ENCODE measurements at places on chromosomes 6 and 20.

GRCh38 chr6:158376631-158377081 is 64.4 kb downstream of the TULP4 start:
- DNase-seq = no peak

GRCh38 chr20:48684501-48685041 is 143.2 kb downstream of the PREX1 start:
- no peak for DNase-seq

- DNase-seq = no peak
Measured at GRCh38 chr6:31614684-31615578, at the start of gene AIF1. Gene AIF1, plus strand, starts transcription at chr6:31615234. Its CDS starts 96 bp downstream, at chr6:31615330.

DNA sequence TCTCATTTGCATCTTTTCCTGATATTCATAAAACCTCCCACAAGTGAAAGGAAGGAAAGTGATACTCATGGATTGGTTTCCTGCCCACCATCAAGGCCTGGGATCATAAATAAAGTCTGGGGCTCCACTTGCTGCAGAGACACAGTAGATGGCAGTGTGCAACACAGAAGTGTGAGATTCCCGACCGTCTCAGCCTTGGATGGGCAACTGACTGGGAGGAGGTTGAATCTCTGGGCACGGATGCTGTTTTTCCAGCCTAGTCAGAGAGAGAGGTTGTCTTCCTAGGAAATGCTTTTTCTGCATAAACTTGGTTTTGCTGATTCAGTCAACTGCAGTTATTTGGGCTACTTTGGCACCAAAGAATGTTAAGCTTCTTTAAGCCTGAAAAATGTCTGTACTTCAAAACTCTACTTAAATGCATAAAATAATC is 9.9 kb upstream of the RFPL4B start:
- no peak for DNase-seq

DNA sequence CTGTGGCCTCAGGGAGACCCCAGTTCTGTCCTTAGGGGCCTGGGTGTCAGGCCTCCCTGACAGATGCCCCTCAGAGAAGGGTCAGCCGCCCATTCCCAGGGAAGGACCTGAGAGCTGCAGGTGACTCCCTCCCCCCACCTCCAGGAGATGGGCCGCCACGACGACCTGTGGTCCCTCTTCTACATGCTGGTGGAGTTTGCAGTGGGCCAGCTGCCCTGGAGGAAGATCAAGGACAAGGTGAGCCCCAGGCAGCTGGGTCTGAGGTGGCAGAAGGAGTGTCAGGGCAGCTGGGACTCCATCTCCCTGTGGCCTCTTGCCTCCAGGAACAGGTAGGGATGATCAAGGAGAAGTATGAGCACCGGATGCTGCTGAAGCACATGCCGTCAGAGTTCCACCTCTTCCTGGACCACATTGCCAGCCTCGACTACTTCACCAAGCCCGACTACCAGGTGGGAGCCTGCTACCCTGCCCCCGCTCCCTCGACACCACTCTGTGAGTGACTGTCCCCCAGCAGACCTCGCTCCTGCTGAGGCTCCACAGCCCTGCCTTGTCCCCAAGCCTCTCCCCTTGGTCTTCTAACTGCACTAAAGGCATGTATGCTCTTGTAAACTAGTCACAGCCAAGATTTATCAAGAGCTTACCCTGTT is 12.2 kb downstream of the TTBK1 start:
- no peak for DNase-seq

GRCh38 chr20:62087227-62087626 is 21.5 kb upstream of the TAF4 start:
- no peak for DNase-seq

GRCh38 chr20:3407040-3407770 is at the start of gene DNAAF9:
Gene DNAAF9, minus strand, starts transcription at chr20:3407669. Its CDS starts 112 bp downstream, at chr20:3407557.
- DNase-seq = no peak

DNA sequence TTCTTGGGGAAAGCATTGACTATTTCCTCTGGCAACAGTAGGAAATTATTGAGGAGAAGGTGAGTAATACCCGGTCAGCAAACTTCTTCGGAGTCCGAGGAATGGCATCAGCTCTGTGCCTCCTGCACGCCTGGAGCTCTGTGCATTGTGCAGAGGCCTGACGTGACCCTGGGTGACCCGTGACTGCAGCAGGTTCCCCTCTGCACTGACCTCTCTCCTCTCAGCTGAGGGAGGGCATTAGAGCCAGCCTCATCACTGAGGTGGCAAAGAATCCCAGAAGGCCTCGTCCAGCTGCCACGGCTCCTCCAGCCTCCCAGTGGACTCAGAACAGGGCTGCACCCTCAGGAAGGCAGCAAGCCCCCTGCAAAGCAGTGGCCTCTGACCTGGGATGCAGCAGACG is 502.9 kb downstream of the CD83 start:
- no peak for DNase-seq

- DNase-seq = no peak
Measured at GRCh38 chr6:79656134-79656533, 25.0 kb downstream of the SH3BGRL2 start.

GRCh38 chr20:21465799-21466198 is 48.1 kb downstream of the NKX2-2 start:
- DNase-seq = no peak

- no peak for DNase-seq
Measured at GRCh38 chr20:63160641-63161175, 55.2 kb downstream of the YTHDF1 start.

DNA sequence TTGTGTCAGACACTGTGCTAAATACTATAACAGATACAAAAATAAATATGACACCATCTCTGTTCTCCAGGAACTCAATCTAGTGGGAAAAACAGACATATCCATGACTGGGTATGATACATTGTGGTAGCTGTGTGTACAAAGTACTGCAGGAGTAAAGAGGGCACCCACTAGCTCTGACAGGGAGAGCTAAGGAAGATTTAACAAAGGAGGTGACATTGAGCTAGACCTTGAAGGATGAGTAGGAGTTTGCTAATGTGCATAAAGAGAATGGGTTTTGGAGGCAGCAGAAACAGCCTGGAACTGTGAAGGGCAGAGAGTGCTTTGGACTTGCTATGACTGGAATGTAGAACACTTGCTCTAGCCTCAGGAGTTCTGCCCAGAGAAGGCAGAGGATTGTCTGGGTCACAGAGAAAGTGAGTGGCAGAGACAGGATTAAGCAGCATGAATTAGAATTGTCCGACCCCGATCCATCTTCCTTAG is 14.4 kb downstream of the MMP24 start:
- no peak for DNase-seq

DNA sequence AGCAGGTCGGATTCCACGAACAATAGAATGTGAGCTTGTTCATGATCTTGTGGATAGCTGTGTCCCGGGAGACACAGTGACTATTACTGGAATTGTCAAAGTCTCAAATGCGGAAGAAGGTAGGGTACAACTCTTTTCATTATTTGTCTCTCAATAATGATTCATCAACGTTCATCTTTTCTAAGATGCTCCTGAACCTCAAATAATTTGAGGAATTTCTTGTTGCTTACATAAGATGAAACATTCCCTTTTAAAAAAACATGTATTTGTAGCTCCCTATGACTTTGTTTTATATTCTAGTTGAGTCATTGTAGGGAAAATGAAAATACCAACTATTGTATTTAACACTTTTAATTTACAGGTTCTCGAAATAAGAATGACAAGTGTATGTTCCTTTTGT is 17.0 kb downstream of the MCM8 start:
- DNase-seq = no peak

GRCh38 chr6:157381631-157382621 is 936 bp downstream of the ZDHHC14 start:
- no peak for DNase-seq

GRCh38 chr6:26243132-26243531 is 121.9 kb upstream of the BTN3A2 start:
- no peak for DNase-seq

GRCh38 chr6:53199765-53200164 is 51.1 kb upstream of the GCM1 start:
- no peak for DNase-seq

DNA sequence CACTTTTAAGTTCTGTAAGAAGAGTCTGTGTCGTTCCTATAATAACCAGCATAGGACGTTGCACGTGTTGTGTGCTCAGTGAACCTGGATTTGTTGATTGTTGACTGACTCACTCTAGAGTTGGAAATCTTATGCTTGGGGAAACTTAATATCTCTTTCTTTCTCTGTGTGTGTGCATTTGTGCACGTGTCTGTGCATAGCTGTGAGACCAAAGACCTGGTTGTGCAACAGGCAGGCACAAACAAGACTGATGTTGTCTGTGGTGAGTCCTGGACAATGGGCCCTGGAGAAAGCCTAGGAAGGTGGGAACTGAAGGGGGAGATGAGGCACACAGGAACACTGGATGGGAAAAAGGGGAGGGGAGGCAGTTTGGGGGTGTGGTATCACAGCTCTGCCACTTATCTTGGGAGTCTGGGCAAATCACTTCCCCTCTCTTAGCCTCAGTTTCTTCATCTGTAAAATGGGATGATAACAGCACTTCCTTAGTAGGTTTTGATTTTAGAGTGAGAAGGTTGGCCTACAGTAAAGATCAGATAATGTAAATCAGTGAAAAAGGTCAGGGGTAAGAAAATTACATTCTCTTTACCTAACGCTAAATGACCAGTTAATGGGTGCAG is 8.4 kb downstream of the CD40 start:
- DNase-seq = no peak

DNA sequence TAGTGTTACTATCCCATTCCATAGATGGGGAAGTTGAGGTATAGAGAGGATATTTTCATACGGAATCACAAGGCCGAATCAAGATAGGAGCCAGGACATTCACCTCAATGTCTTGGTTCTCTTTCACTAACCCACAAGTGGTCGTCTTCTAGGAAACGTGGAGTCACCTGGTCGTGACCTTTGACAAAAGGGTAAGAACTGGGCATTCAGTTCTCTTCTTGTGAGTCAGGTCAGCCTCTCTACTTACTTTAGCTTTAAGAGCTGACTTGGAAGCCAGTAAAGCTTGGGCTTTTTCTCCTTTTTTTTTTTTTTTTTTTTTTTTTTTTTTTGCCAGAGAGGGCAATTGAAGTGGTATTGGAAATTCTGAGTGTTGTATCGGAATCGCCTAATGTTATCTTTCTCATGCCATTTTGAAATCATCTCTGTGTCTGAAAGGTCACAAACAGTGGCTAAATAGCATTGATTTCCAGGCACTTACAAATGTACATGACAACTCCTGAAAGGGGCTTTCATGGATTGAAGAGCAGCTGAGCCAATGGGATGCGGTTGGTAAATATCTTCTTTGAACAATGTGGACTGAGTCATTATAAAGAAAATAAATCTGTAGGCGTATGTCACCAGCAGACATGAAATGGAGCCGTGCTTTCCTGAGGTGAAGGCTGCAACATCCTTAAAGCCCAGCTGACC is 356.9 kb downstream of the KIF16B start:
- no peak for DNase-seq

- DNase-seq = no peak
Measured at GRCh38 chr6:141552031-141552430, 580.7 kb upstream of the GJE1 start.

DNA sequence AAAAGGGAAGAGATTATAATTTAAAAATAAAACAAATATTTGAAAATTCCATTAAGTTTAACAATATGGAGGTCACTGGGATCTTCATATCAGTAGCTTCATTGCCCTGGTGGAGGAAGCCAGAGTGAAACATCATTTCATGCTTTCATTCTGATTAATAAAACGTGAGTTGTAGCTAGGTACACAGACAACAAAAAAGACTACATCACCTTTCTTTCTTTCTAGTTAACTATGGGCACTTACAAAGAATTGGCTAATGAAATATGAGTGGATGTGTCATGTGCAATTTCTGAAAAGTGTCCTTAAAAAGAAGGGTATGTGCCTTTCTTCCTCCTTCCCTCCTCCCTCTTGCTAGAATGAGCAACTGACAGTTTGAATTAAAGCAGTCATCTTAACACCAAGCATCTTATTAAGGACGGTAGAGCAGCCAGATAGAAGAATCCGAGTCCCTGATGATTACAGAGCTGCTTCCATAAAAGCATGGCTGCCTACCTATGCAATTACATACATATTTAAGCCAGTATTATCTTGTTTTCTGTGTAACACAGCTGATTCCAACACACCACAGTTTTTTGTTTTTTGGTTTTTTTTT is 3.4 kb downstream of the SERAC1 start:
- no peak for DNase-seq

DNA sequence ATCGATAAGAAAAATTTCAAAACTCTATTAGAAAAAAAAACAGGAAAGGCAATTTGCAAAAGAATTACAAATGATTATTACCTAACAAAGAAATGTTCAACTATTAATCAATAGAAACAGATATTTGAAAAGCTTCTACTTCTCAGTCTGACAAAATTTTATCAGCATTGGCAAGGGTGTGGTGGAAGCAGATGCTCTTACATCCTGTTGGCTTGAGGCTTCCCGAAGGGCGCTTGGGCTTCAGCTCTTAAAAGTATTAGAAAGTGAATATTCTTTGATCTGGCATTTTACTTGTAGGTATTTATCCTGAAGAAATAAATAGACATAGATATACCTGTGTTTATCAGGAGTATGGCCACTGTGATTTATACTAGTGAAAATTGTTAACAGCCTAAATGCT is 38.7 kb downstream of the SLC35D3 start:
- DNase-seq = no peak

- no peak for DNase-seq
Measured at GRCh38 chr6:170129691-170130171, 161.1 kb downstream of the DLL1 start.

DNA sequence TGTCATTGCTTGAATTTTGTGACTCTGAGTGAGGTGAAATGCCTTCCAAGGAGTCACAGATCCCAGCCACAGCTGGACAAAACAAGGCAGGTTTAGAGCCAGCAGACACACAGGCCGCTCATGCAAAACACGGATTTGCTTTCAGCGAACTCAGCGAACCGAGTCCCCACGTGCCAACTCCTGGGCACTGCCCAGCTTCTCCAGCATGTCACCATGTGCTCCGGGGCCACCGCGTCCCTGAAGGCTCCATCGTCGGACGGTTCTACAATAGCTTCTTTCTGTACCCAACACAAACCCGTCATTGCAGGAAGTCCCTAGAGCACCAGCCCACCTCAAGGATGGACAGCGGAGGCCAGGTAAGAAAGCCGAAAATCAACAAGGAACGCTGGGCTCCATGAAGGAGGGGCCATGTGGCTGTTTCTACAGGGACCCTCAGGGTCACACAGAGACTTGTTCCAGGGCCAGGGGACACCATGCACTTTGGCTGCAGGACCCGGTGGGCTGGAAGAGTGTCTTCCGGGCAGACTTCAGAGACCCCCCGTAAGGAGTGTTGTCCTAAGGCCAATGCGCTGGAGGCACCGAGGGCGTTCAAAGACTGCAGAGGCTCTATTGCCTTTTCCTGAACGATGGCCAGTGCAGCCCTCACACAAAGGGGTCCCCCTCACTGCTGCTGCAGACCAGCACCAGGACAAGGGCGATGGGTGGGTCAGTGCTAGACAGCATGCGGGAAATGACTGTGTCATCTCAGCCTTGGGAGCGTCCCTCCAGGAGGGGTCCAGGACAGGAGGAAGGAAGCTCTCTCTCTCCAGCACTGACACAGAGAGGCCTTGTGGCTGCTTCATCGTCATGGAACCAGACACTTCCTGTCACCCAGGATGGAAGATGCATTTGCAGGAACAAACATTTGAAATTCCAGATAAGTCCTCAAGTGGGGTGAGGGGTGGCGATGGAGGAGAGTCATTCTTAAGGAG is 19.8 kb downstream of the DACT2 start:
- no peak for DNase-seq
